Stromal cell of bone marrow (primary cell): ENCODE measurements at places on chromosomes 6 and 20.

- DNase-seq = no peak
These were observed 289.6 kb upstream of the SUPT3H start for GRCh38 chr6:45667300-45667699.

GRCh38 chr6:12309070-12309469 lies 18.9 kb downstream of the EDN1 start:
- no peak for DNase-seq

DNA sequence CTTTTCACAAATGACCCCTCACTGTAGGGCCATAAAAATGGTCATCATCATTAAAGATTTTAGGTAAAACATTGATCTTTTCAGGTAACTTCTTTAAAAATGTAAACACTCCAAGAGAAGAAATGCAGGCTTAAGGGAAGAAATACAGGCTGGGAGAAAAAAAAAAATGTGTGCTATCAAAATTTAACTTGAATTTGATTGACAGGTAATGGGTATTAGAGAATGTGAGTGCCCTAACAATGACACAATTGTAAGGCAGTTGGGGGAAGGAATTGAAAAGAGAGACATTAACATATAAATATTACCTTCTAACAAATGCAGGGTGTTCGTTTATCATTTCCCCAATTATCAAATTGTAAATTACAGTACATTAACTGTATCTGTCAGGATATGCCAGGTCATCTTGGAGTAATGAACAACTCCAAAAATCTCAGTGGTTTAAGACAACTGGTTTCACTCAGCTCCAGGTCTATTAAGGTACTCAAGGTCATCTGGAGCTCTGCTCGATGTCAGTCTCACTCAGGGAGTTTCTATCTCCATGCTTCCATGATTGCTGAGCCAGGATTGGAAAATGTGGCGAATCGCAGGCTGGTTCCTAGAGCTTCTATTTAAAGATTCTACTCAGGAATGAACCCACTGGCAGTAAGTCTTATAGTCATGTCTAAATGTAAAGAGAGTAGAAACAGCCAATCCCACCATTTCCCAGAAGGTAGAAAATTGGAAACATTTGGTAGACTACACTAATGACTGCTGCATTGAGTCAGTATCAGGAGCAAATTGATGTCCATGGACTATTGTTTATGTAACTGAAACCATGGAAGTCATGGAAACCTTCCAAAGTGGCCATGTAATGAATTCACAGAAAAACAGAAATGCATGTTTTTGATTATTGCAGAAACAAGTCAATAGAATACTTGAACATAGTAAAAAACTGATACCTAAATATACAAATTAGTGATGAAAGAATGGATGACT lies 55.6 kb downstream of the FRK start:
- peak; percentile 31 for DNase-seq

DNA sequence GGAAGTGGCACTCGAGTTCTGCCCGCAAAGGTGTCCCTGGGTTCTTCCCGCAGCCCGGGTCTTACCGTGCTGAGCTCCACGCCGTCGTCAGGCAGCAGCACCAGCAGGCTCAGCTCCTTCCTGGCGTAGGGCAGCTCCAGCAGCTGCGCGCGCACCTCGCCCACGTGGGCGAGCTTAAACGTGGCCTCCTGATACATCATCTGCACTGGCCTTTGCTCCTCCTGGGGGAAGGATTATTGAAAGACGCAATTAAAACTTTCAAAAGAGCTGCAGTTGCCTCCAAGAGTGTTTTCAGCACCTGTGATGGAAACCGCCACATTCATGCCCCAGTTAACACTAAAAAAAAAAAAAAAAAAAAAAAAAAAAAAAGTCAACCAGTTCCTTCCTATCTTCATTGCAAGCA lies 11.3 kb downstream of the SERPINB9 start:
- DNase-seq = no peak

DNA sequence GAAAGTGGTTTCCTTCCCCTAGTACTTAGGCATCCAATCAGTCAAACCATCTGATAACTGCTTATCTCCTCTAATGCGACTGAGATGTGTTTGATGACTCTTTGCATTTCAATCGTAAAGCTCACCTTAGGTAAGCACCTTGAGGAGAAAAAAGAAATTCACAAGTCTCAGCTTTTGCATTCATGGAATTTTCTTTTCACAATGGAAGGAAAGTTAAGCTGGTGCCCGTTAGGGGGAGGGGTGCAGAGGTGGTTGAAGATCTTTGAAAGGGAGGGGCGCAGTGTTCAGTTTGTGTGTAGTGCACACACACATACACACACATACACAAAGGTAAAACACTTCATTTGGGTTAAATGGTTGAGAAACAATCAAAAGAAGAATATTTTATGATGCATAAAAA lies 87.1 kb upstream of the SALL4 start:
- no peak for DNase-seq

DNA sequence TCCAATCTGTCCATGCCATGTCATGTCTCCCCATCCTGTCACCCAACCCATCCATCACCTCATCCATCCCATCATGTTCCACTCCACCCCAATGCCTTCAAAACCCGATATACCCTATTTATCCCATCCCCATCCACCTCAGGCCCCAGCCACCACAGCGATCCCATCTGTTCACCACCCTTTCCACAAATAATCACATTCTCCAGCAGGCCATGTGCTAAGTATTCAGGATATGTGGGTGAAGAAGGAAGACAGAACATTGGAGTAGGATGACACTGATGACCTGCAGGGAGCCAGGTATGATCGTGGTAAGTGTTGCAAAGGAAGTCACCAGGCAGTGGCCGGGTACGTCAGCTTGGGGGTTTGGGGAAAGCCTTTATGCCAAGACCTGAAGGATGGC lies 48.8 kb downstream of the NPEPL1 start:
- no peak for DNase-seq

DNA sequence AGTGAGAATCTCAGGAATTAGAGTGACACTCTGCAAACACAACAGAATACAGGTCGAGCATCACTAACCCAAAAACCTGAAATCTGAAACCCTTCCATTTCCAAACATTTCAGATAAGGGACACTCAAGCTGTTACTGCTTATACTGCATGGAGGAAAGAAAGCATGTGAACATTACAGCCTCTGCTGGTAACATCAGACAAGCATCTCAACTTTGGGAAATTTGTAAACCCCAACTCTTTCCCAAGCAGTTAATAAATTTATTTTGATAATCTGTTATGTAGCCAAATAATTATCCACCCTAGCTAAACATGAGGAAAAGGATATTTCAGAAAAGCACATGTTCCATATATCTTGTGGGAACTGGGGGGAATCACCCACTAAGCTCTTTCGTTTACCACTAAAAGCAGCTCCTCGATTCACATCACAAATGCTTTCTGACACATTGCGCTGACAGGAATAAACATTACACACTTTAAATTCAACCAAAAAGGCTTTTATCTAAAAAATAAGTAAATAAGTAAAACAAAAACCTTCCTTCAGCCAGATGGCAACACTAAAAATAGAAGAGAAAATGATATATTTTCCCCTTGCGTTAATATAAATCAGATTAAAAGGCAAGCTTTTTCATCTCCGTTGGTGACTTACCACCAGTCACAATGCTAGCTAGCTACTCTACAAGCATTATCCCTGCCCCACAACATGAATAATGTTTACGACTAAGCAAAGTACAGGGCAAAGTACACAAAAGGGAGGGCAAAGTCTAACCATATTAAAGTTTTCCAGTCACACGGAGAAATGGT lies 120.8 kb downstream of the MAP7 start:
- DNase-seq = no peak

DNA sequence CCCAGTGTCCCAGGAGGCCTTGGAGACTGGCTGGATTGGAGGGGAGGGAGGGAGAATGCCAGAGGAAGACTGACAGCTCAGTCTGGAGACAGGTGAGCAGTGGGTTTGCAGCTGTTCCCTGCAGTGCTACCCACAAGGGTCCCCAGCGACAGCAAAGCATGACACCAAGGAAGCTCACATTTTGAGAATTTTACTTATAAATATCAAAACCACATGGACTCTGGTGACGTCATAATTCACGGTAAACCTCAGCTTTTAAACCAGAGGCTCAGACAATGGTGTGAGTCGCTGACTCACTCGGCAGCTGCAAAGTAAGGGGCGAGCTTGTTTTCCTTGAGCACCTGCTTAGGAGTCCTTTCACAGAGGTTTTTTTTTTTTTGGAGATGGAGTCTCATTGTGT lies 65.2 kb downstream of the THBS2 start:
- peak; percentile 62 for DNase-seq

DNA sequence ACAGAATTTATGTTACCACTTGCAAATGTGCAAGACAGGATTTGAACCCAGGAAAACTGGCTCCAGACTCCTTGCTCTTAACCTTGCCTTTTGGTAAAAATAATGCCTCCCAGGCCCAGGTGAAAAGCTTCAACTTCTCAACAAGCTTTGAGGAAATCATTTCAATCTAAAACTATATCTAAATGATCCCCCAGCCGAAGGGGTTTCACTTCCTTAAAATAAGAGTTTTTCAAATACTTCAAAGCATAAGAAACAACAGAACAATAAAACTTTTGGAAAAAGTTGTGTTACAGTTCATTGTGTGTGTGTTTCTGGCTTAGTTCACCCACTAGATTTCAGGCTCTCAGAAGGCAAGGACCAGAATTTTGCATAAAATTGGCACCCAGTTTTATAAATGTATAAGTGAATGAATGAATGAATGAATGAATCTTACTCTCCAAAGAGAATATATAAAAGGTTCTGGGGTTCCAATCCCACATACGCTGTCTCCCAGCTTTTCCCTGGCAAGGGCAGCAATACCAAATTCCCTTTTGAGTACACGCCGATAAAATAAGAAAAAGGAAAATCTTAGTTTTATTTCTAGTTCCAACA lies 5.4 kb downstream of the OR2H2 start:
- no peak for DNase-seq

DNA sequence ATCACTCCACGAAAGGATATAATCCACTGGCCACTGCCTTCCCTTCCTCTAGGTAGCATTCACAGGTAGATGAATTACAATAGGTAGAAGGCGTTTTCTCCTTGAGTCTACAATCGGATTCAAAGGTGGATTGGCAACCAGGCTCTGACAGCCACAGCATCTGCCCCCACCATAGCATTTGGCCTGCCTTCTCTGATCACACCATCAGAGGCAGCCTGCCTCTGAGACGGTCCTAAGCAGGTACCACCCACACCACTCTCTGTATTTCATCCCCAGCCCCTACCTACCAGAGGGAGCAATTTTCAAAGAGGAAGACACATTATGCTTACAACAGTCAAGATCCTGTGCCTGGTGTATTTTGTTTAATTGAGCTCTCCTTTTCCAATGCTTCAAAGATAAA lies 210.5 kb upstream of the SPTLC3 start:
- DNase-seq = no peak

DNA sequence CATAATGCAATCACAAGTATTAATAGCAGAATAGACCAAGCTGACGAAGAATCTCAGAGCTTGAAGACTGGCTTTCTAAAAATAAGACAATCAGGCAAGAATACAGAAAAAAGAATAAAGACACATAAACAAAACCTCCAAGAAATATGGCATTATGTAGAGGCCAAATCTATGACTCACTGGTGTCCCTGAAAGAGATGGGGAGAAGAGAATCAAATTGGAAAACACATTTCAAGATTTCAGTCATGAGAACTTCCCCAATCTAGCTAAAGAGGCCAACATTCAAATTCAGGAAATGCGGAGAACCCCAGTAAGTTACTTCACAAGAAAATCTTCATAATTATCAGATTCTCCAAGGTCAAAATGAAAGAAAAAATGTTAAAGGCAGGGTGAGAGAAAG lies 69.0 kb upstream of the PDE7B start:
- DNase-seq = no peak

GRCh38 chr6:111984081-111984480 lies 69.8 kb upstream of the CCN6 start:
- DNase-seq = no peak

- no peak for DNase-seq
These were observed 46.7 kb downstream of the FGD2 start for GRCh38 chr6:37052027-37052628.

- no peak for DNase-seq
These were observed 157.5 kb downstream of the PAX1 start for GRCh38 chr20:21862956-21863355.

GRCh38 chr6:117074672-117075071 lies 190.7 kb upstream of the VGLL2 start:
- DNase-seq = no peak

DNA sequence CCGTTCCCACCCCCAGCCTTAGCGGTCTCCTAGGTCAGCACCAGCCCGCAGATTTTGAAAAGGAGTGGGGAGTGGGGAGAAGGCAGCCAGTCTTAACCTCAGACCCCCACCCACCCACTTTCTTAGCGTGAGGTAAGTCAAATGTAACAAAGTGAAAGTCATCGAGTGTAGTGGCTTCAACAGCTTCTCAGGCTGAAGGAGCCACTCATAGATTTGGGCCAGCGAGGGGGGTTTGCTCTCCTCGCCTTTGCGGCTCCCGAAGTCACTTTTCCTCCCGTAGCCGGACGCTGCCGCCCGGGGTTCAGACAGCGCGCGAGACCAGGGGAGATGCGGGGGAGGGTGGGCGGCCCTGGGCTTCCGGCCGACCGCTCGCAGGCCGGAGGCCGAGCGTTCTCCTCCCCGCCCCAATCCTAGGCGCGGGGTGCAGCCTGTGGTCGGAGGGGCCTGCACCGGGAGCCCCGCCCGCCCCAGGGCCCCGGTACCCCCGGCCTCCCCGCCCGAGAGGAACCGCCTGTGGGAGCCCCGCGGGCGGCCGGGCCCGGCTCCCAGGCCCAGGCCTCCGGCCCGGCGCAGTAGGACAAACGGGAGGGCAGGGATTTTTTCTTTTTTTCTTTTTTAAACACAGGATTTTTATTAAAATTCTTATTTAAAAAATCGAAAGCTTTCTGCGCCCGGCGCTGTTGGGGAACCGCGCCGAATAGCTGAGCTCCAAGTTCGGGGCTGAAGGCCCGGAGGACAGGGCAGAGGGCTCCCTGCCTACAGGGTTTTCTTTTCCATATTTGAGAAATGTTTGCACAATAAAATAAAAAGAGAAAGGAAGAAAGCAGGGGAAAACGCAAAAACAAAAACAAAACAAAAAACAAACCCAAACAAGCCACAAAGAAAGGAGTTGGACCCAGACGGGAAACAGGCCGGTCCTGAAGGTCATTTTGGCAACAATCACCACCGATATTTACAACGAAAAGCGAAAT lies 3.2 kb downstream of the NKX2-2 start:
- DNase-seq = no peak

DNA sequence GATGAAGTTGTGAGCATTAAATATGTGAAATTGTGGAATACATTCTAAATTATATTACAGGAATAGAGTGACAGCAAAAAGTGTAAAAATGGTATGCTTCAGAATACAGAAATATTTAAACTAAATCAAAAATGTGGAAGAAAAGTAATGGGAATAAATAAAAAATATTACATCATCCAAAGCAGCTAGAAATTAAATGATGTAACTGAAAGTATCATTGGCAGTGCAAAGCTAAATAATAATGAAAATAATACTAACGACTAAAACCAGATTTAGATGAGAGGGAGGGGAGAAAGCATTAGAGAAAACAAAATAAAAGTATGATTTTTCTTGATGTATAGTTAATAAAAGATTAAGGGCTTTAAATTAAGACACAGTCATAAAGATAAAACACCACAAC lies 1104.0 kb downstream of the EPHA7 start:
- DNase-seq = no peak
